Thymus (tissue), 14 donors: ENCODE measurements at places on chromosomes 2 and 18. TPM values are rescaled to one million over a fixed set of nuclear protein-coding genes. Genes with fewer than 3 reads are reported as not detected.

Gene DLGAP1
- 0.24 TPM for total RNA-seq

Gene GALNT5
- total RNA-seq, result 0.33 TPM

Gene RAPGEF4
- 2.0 TPM for total RNA-seq

DNA sequence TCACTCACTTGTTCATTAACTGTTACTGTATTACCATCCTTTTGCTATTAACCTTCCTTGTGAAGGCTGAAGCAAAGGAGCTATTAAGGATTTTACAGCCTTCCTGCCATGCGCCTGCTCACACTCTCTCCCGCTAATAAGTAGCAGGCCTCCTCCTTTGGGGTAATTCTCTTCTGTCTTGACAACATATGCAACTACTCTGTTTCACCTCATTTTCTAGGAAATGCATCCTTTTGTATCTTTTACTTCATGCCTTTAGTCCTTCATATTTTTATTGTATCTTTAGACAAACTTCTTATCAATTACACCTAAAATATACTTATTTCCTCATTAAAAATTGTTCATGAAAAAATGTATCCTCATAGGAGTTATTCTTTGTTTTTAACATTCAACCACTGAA, 434.9 kb upstream of the LYPD1 start:
- H3K27me3 ChIP-seq, result no peaks in the 10 kb centered on the region
- no peaks in the 10 kb centered on the region for H3K36me3 ChIP-seq
- H3K4me3 ChIP-seq, result no peak overlapping the region
- no peak overlapping the region for H3K27ac ChIP-seq
- DNase-seq, result no peak
- no peaks in the 10 kb centered on the region for H3K4me1 ChIP-seq

DNA sequence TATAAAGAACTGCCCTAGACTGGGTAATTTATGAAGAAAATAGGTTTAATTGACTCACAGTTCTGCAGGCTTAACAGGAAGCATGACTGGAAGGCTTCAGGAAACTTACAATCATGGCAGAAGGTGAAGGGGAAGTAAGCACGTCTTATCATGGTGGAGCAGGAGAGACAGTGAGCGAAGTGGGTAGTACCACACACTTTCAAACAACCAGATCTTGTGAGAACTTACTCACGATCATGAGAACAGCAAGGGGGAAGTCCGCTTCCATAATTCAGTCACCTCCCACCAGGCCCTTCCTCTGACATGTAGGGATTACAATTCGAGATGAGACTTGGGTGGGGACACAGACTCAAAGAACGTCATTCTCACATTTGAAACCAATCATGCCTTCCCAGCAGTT, 260.1 kb upstream of the FAM98A start:
- no peak overlapping the region for H3K4me3 ChIP-seq
- no peaks in the 10 kb centered on the region for H3K36me3 ChIP-seq
- H3K27ac ChIP-seq, result no peak overlapping the region
- H3K4me1 ChIP-seq, result no peaks in the 10 kb centered on the region
- no peak for DNase-seq
- H3K27me3 ChIP-seq, result no peaks in the 10 kb centered on the region

DNA sequence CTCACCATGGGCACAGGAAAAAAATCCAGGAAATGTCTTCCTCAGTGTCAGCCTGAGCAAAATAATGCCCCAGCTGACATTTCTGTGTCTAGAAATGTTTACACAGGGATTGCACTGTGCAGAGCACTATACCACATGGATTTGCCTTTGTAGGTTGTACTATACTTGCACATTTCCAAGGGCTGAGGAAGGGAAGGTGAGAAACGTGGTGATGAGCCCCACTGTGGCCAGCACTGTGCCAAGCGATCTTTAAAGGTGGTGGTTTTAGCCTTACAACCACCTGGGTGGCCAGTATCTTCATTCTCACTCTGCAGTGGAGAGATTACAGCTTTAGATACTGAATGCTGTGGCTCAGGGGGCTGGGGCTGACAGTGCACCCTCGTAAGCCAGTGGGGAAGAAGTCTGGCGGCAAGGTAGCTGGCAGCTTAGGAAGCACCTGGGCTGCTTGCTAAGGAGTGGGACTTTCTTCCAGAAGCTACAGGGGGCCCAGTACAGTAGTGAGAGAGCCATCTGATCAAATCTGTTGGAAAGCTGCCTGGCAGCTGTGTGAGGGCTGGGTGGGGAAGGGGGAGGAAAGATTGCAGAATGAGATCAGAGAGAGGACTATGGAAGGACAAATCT, 81.4 kb upstream of the MSH2 start:
- DNase-seq, result no peak
- H3K4me1 ChIP-seq, result peaks cover 16% of the 10 kb centered on the region
- H3K27me3 ChIP-seq, result no peaks in the 10 kb centered on the region
- H3K36me3 ChIP-seq, result no peaks in the 10 kb centered on the region

- no peaks in the 10 kb centered on the region for H3K27me3 ChIP-seq
- no peak for DNase-seq
- H3K4me1 ChIP-seq, result no peaks in the 10 kb centered on the region
- no peak overlapping the region for H3K27ac ChIP-seq
- no peaks in the 10 kb centered on the region for H3K36me3 ChIP-seq
Measured at GRCh38 chr2:60313470-60314172, 239.8 kb downstream of the BCL11A start.

DNA sequence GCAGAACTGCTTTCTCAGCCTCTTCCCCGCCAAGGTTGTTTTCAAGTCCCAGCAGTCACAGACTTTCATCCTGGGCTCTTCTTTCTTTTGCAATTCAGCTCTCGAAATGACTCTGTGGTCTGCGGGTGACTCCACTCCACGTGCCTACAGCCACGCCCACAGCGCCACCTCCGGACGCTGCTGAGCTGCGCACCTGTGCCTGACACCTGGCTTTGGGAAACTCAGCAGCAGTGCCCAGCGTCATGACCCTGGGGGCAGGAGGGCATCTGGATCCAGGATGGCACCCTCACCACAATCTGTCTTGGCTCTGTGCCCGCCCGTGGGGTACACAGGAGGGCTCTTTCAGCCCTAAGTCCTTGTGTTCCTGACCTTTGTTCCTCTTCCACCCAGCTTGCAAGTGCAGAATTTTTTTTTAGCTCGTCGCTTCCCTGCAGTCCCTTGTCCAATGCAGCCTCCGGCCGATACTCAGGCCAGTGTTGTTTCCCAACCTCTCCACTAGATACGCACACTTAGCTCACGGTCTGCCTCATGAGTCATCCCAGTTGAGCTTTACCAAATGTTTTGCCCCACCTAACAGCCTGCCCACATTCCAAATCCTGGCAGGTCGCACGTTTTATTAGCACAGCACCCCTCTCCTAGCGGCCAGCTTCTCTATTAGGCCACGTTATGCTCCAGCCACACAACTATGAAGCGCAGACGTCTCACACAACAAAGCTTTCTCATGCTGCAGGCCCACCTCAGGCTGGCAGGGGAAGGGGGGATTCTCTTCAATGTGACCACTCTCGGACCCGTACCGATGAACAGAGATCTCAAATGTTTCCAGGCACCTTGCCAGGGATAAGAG, 6.5 kb upstream of the CAPN10 start:
- DNase-seq, result no peak
- peaks cover 44% of the 10 kb centered on the region for H3K36me3 ChIP-seq
- H3K4me3 ChIP-seq, result no peak overlapping the region
- H3K27me3 ChIP-seq, result no peaks in the 10 kb centered on the region
- H3K27ac ChIP-seq, result no peak overlapping the region

GRCh38 chr2:239731998-239732665, 293.0 kb downstream of the NDUFA10 start:
- peaks cover 2% of the 10 kb centered on the region for H3K4me1 ChIP-seq
- no peak for DNase-seq
- no peak overlapping the region for H3K27ac ChIP-seq
- no peak overlapping the region for H3K4me3 ChIP-seq

- no peaks in the 10 kb centered on the region for H3K27me3 ChIP-seq
- no peak overlapping the region for H3K27ac ChIP-seq
- no peaks in the 10 kb centered on the region for H3K36me3 ChIP-seq
- H3K4me3 ChIP-seq, result no peak overlapping the region
- no peaks in the 10 kb centered on the region for H3K4me1 ChIP-seq
- DNase-seq, result no peak
Measured at GRCh38 chr2:80638783-80639182, 334.2 kb upstream of the LRRTM1 start.

DNA sequence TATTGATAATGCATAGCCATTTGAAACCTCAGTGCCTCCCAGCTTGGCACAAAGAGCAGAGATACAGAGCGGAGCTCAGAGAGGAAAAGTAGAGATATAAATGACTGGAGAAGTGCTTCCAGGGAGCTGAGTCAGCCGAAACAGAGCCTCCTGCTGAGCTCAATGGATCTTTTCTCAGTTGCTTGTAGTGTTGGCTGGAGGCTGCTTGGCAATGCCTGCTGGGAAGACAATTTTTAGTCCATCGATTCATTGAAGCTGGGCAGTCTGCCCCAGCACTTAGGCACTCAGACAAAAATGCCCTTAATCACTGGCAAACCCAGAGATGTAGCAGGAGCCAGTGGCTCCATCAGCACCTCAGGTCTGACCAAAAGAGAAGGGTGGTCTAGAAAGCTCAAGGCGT, 81.3 kb upstream of the SETBP1 start:
- H3K36me3 ChIP-seq, result no peaks in the 10 kb centered on the region
- no peak for DNase-seq
- H3K27ac ChIP-seq, result no peak overlapping the region
- peaks cover 6% of the 10 kb centered on the region for H3K4me1 ChIP-seq
- H3K27me3 ChIP-seq, result no peaks in the 10 kb centered on the region
- H3K4me3 ChIP-seq, result no peak overlapping the region

GRCh38 chr2:63594660-63595059, 5.9 kb downstream of the MDH1 start:
- no peaks in the 10 kb centered on the region for H3K27me3 ChIP-seq
- H3K27ac ChIP-seq, result no peak overlapping the region
- H3K36me3 ChIP-seq, result peaks cover 57% of the 10 kb centered on the region
- peaks cover 3% of the 10 kb centered on the region for H3K4me1 ChIP-seq
- H3K4me3 ChIP-seq, result no peak overlapping the region

- DNase-seq, result no peak
- H3K27me3 ChIP-seq, result no peaks in the 10 kb centered on the region
- no peak overlapping the region for H3K4me3 ChIP-seq
- peaks cover 40% of the 10 kb centered on the region for H3K4me1 ChIP-seq
- H3K36me3 ChIP-seq, result no peaks in the 10 kb centered on the region
Measured at GRCh38 chr2:62184512-62185230, 11.2 kb upstream of the B3GNT2 start.

DNA sequence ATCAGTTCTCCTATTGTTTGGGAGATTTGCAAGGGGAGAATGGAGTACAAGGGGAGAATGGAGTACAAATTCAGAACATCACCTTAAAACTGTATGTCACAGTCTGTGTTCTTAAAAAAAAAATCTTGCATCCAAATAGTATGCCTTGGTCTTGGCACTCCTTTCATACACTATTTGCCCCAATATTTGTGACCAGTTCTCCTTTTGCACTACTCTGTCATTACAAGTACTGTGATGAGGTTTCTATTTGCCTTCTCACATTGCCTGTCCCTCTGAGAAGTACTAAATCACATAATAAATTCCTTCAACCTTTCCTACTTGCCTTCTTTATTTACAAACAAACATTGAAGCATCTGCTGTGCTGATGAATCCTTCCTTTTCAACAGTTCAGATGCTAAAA, 36.0 kb upstream of the NCK2 start:
- H3K4me3 ChIP-seq, result no peak overlapping the region
- DNase-seq, result no peak
- H3K4me1 ChIP-seq, result no peaks in the 10 kb centered on the region
- no peak overlapping the region for H3K27ac ChIP-seq
- H3K36me3 ChIP-seq, result no peaks in the 10 kb centered on the region

GRCh38 chr2:189116087-189116486, 63.5 kb downstream of the COL5A2 start:
- H3K4me1 ChIP-seq, result no peaks in the 10 kb centered on the region
- no peak overlapping the region for H3K27ac ChIP-seq
- H3K4me3 ChIP-seq, result no peak overlapping the region
- H3K36me3 ChIP-seq, result no peaks in the 10 kb centered on the region

- DNase-seq, result no peak
- no peak overlapping the region for H3K4me3 ChIP-seq
- H3K36me3 ChIP-seq, result peaks cover 50% of the 10 kb centered on the region
Measured at GRCh38 chr2:55601849-55602248, 15.6 kb downstream of the PPP4R3B start.

DNA sequence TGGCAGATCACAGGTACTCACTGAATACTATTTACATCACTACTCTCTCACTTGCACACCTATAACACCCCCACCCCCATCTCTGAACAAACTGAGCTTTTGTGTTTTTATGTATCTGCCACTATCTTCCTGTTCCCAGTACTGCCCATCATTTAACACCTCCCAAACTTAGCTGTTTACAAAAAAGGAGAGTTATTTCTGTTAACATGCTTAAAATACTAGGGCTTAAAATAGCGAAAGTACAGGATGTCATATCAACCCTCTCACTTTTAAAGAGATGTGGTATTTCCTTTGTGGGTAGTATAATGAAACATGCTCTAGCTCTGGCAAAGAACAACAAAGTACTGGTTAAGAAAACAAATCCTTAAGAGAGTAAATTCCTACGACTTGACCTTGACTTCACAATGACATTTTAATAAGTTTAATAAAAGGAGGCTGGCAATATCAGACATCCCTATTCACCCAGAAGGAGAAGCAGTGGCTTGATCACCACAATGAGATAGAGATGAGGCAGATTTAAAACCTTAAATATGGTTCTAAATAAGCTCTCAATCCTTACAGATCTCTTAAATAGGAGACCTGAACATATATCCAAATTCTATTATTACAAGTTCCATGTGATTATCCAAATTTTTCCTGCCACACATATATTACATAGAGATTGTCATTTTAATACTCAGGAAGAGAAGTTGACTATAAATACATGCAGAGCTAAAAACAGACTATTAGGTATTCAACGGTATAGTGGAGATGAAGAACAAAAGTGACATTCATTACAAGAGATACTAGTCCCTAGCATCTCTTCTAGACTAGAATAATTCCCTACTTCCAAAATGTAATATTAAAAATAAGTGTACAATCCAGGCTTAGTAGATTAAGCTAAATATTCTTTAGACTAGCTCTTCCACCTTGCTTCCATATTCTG, 36.9 kb downstream of the TRAK2 start:
- DNase-seq, result no peak
- no peaks in the 10 kb centered on the region for H3K27me3 ChIP-seq
- H3K4me3 ChIP-seq, result no peak overlapping the region
- H3K27ac ChIP-seq, result no peak overlapping the region
- H3K4me1 ChIP-seq, result no peaks in the 10 kb centered on the region

- H3K36me3 ChIP-seq, result no peaks in the 10 kb centered on the region
- H3K27ac ChIP-seq, result no peak overlapping the region
- H3K27me3 ChIP-seq, result peaks cover 21% of the 10 kb centered on the region
Measured at GRCh38 chr2:176585291-176585690, 316.0 kb downstream of the MTX2 start.

DNA sequence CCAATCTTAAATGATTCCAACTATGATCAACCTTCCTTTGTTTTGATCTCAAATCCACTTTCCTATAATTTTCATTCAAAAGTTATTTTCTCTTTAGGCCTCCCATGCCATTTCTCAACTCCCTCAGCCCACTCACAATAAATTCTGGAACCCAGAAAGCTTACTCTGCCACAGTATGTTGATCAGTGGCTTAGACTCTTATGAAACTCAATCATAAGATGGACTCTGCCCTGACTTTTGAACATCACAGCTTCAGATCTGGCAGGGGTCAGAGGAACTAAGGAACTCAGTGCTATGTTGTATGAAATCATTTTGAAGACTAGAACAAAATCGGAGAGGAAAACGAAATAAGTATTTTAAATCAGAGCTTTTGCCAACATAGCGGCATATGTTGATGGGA, 59.8 kb upstream of the LGALSL start:
- no peak for DNase-seq
- H3K27ac ChIP-seq, result no peak overlapping the region
- no peaks in the 10 kb centered on the region for H3K27me3 ChIP-seq
- no peaks in the 10 kb centered on the region for H3K36me3 ChIP-seq
- no peak overlapping the region for H3K4me3 ChIP-seq

- H3K36me3 ChIP-seq, result no peaks in the 10 kb centered on the region
- no peak overlapping the region for H3K27ac ChIP-seq
- H3K4me3 ChIP-seq, result no peak overlapping the region
- no peaks in the 10 kb centered on the region for H3K27me3 ChIP-seq
- H3K4me1 ChIP-seq, result peaks cover 4% of the 10 kb centered on the region
- no peak for DNase-seq
Measured at GRCh38 chr2:101815739-101816391, 118.4 kb downstream of the MAP4K4 start.
